ENCODE measurements at places on chromosomes 5 and 9. TPM values are rescaled to one million over a fixed set of nuclear protein-coding genes. Genes with fewer than 3 reads are reported as not detected.

DNA sequence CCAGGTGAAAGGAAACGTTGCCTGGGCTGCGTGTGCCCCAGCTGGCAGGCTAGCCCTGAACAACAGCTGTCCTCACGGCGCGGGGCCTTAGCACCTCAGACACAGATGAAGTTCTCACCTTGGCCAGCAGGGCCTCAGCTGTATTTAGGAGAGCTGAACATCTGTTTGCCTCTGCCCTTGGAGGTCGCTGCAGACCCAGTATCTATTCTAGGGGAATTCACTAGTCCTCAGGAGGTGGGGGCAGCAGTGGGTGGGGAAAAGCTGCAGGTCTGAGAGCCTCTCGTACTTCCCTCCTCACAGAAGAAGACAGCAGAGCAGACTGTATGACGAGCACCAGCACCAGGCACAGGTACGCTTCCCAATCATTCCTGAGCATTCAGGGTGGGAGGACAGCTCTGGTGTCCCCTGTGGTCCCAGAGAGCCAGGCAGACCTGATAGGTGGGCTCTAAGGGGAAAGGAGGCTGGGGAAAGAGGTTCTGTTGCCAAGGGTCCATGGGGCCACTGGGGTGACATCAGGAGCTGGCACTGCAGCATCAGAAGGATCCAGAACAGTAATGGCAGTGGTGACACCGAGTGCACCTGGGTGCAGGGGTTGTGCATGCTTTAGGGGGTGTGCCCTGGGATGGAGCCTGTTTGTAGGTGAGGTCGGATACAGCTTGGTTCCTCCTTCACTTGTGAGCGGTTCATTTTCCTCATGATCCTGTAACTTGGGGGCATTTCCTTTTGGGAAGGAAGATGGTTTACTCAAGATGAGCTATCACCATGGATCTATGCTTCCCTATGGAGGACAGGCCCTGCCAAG, 13.8 kb downstream of the CD74 start:
- DNase-seq, result no peak
- H3K36me3 ChIP-seq, result peaks cover 80% of the 10 kb centered on the region
- no peak overlapping the region for H3K27ac ChIP-seq
- peaks cover 3% of the 10 kb centered on the region for H3K4me1 ChIP-seq
- no peak overlapping the region for H3K4me3 ChIP-seq

The GLRA1 gene
- total RNA-seq, result 5.1 TPM

The CDKN2B-AS1 gene
- 0.55 TPM for total RNA-seq

DNA sequence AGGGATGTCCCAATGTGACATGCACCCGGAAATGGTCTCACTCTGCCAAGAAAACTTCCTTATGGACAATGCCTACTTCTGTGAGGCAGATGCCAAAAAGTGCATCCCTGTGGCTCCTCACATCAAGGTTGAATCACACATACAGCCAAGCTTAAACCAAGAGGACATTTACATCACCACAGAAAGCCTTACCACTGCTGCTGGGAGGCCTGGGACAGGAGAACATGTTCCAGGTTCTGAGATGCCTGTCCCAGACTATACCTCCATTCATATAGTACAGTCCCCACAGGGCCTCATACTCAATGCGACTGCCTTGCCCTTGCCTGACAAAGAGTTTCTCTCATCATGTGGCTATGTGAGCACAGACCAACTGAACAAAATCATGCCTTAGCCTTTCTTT, 37.6 kb upstream of the CCDC152 start:
- H3K36me3 ChIP-seq, result no peaks in the 10 kb centered on the region
- H3K27ac ChIP-seq, result no peak overlapping the region
- no peaks in the 10 kb centered on the region for H3K27me3 ChIP-seq
- H3K4me3 ChIP-seq, result no peak overlapping the region
- H3K4me1 ChIP-seq, result no peaks in the 10 kb centered on the region
- DNase-seq, result no peak

GRCh38 chr9:8552732-8553131, 753.2 kb upstream of the DMAC1 start:
- H3K4me3 ChIP-seq, result no peak overlapping the region
- no peaks in the 10 kb centered on the region for H3K27me3 ChIP-seq
- no peak overlapping the region for H3K27ac ChIP-seq
- H3K4me1 ChIP-seq, result no peaks in the 10 kb centered on the region
- no peak for DNase-seq

DNA sequence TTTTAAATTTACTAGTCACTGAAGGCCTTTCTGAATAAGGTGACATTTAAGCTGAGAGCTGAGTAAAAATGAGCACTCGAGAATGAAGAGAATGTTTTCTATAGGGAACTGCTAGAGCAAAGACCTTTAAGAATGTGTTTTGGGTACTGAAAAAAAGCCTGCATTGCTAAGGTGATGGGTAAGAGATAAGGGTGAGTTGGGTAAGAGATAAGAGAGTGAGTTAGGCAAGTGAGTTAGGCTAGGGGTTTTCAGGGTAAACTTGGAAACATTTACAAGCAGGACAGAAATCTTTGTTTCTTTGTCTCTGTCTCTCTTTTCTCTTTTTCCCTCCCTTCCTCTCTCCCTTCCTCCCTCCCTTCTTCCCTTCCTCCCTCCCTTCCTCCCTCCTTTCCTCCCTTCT, 5.6 kb downstream of the RAD23B start:
- no peaks in the 10 kb centered on the region for H3K4me1 ChIP-seq
- no peak overlapping the region for H3K4me3 ChIP-seq
- H3K36me3 ChIP-seq, result peaks cover 3% of the 10 kb centered on the region
- no peaks in the 10 kb centered on the region for H3K27me3 ChIP-seq
- no peak overlapping the region for H3K27ac ChIP-seq
- DNase-seq, result no peak

The ERCC8 gene
- total RNA-seq, result 30.4 TPM

DNA sequence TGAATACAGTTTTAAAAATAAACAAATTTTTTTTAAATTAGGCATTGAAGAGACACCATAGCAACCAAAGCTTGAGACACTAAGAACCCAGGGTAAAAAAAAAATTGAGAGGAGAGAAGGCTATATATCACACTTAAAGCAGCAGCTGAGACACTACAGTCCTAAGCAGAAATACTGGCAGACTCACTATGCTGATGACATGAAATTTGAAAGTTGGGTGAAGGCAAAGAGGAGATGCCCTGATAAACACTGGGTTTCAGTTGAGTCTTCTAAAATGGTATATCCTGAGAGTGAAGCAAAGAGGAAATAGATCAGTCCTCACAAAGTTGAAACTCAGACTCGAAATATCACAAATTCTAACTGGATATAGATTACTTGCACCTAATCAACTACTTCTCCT, 419.9 kb upstream of the CDH9 start:
- H3K4me1 ChIP-seq, result no peaks in the 10 kb centered on the region
- no peak for DNase-seq
- H3K36me3 ChIP-seq, result no peaks in the 10 kb centered on the region
- H3K27me3 ChIP-seq, result no peaks in the 10 kb centered on the region
- no peak overlapping the region for H3K27ac ChIP-seq

DNA sequence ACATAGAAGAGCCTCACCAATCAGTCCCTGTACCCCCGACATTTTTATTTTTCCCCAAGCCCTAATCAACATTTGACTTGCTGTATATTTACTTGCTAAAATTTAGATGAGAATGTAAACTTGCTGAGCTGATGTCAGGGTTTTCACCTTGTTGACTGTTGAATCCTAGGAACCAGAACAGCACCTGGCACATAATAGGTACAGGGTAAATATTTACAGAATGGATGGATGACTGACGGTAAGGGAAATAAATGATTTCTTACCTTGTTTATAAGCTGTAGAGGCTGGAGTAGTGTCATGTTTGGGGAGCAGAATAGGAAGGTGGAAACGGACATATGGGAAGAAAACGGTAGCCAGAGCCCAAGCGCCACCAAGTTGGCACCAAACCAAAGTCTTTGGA, 107.0 kb upstream of the NUDT12 start:
- H3K4me3 ChIP-seq, result no peak overlapping the region
- no peak overlapping the region for H3K27ac ChIP-seq
- no peak for DNase-seq
- no peaks in the 10 kb centered on the region for H3K4me1 ChIP-seq

DNA sequence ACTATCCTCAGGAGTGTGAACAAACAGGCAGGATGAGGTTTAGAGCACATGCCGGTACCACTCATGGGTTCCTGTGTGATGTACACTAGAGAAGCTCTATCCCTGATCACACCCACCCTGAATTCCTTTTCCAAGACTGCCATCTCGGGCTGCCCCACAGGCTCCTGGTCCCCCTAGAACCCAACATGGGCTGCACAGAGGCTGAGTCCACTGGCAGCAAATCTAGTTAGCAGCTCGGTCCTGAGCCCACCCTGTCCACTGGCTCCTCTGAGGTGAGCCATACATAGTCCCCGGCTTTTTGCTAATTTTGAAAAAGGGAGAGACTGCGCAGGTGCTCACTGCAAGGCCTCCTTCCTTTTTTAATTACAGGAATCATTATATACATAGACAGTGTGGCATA, 227.0 kb downstream of the FSTL4 start:
- no peaks in the 10 kb centered on the region for H3K36me3 ChIP-seq
- H3K4me3 ChIP-seq, result no peak overlapping the region
- no peak for DNase-seq

DNA sequence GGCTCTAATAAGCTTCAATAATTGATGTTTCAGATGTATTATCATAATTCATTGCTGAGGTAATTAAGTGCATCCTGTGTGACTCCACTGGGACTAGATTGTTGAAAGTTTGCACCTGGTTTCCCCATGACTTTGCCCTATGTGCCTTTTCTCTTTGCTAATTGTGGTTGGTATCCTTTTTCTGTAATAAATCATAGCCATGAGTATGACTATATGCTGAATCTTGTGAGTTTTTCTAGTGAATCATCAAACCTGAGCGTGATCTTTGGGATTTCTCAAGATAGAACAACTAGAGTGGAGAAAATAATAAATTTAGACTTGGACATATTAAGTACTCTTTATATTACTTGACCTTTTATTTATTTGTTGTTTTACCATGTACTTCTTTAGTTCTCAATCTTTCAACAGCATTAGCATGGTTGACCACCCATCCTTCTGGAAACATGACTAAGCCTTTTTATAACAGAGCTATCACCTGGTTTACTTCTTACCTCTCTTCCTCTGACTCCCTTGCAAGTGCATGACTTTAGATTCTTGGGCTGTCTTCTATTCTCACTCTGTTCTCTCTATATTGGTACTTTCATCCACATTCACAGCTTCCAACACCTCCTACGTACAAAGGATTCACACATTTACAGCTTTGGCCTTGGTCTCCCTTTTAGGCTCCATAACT, 239.6 kb upstream of the TAS2R1 start:
- no peaks in the 10 kb centered on the region for H3K27me3 ChIP-seq

DNA sequence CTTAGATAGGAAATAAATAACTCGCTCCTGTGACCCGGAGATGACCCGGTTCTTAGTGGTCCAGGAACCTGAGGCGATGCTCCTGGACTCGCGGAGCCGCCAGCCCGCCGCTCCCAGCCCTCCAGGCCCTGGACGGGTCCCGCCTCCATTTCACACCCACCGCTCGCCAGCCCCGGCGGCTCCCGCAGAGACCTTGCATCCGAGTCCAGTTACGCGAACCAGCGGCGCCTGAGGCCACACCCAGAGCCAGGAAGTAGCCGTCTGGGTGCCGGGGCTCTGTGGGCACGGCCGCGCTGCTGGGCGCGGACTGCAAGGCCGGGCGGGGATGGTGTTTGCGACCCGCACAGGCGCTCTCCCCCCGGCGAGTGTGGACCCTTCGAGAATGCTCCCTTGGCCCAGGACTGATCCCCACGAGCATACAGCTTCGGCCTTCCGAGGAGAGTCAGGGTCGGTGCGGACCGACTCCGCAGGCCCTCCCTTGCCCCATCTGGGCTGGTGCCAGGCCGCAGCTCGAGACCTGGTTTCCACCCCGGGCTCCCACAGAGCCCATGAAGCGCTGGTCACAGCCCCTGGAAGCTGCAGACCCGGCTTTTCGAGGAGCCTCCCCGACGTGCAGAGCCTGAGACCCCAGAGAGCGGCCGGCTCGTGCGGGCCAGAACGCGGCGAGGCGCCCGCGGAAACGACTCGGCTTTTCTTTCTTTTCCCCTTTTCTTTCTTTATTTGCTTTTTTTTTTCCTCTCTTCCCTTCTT, 5.2 kb upstream of the BARX1 start:
- no peak overlapping the region for H3K27ac ChIP-seq
- H3K4me1 ChIP-seq, result peaks cover 36% of the 10 kb centered on the region
- peaks cover 80% of the 10 kb centered on the region for H3K27me3 ChIP-seq
- DNase-seq, result no peak
- H3K36me3 ChIP-seq, result no peaks in the 10 kb centered on the region

- H3K36me3 ChIP-seq, result no peaks in the 10 kb centered on the region
- H3K4me1 ChIP-seq, result peaks cover 8% of the 10 kb centered on the region
- peak overlapping the region; percentile 25 for H3K27ac ChIP-seq
- H3K27me3 ChIP-seq, result no peaks in the 10 kb centered on the region
- DNase-seq, result peak; percentile 59
Measured at GRCh38 chr5:159510282-159510681, 180.0 kb upstream of the IL12B start.

The SLC2A6 gene
- total RNA-seq, result 5.7 TPM

GRCh38 chr9:18343784-18344183, 130.2 kb upstream of the ADAMTSL1 start:
- no peaks in the 10 kb centered on the region for H3K27me3 ChIP-seq
- no peak overlapping the region for H3K27ac ChIP-seq
- H3K36me3 ChIP-seq, result no peaks in the 10 kb centered on the region

The NIPAL4 gene
- total RNA-seq, result 1.3 TPM

The HTR4 gene
- 0.94 TPM for total RNA-seq
